ENCODE measurements at places on chromosomes 16 and 17.
A peak's percentile ranks its signal among the peaks of the same experiment; 100 is the strongest.

DNA sequence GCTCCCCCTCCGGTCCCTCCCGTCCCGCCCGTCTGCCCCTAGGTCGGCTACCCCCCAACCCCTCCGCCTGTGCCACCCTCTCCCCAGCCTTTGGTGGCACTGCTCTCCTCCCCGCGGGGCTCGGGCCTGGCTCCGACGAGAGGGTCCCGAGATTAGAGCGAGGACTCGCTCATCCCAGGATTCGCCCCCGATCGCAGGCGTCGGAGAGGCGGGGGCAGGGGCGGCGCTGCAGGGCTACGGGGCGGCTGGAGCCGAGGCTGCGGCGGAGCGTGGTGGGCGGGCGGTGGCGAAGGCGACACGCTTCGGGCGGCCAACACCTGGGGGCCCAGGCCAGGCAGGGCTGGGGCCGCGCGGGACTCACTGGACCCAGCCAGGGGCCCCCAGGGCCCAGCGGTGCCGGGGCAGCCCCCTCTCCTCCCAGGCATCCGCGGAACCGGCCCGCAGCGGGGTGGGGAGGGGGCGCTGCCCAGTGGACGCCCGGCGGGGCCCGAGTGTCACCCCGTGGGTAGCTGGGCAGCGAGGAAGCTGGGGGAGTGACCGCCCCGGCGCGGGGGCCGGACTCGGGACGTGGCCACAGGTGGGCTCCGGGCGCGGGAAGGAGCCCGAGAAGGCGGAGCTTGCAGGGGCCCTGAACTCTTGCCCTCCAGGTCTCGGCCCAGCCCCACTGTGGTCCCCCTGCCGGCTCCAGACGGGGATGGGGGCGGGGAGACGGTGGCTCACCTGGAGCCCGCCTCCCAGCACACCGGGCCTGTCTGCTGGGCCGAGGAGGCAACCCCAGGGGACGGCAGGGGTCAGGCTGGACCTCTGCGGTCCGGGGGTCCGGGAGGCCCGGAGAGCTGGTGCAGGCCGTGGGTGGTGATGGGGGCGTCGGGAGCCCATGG, 1.5 kb downstream of the MGAT5B start:
- DNase-seq, result no peak

- DNase-seq, result no peak
Measured at GRCh38 chr17:48989100-48989499, 8.1 kb upstream of the IGF2BP1 start.

- no peak for DNase-seq
Measured at GRCh38 chr17:1422885-1423284, 22.9 kb upstream of the YWHAE start.

DNA sequence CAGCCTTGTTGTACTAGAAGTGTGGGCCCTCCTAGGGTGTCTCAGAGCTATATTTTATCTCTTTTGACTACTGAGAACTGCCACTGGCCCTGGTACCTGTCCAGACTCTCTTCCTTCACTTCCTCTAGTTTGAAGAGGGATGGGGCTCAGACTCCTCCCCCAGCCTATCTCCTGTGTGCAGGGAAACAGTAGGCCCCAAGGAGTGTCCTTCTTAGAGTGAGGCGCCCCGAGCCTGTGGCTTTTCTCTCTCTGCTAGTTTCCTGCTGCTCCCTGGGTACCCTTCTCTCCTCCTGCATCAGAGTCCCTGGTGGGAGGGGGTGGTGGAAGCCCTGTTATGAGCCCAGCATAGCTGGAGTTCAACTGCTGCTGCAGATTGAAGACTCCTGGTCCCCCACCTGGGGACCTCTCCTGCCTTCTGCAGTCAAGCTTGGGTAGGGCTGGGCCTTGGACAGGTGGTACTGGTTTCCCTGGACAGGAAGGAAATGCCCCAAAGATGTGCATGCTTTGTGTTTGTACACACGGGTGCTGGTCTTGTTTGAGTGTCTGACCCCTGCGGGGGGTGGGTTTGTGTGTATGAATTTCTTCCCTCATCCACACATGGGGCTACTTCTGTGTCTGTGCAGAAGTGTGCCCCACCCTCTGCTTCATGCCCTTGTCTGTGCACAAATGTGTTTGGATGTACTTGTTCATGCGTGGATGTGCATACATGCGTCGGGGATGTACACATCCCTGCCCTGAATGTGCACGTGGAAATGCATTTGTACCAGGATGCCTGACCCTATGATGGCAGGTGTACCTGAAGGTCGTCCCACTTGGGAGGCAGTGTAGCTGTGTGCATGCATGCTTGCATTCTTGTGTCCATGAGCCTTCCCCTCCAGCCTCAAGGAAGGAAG, 6.9 kb downstream of the RARA start:
- no peak for DNase-seq

DNA sequence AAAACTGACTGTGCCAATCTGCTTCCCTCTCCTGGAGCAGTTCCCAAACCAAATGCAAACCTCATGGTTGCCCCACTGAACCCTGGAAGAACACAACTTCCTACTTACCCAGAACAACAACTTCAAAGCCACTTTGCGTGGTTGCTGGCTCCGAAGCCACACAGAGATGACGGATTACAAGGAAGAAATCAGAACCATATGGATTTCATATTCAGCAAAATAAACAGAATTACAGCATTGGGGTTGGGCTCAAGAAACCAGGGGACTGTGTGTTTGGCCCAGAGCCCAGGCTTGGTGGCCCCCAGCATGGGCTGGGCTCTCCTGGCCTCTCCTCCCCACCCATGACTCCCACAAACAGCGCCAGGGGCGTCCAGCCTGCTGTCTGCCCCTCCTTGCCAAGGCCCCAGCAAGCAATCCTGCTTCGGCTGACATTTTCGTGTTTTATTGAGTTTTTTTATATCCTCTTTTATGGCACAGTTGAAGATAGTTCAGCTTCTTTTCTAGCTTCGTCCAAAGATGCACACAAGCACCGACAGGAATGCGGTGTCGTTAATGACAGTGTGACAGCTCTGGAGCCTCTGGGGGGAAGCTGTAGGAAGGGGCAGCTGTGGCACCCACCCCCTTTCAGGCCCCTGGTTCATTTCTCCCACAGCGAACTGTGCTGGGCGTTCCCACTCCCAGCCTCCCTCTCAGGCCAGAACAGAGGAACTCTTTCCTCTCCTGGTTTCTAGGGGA, 137.1 kb downstream of the GAS7 start:
- DNase-seq, result no peak

DNA sequence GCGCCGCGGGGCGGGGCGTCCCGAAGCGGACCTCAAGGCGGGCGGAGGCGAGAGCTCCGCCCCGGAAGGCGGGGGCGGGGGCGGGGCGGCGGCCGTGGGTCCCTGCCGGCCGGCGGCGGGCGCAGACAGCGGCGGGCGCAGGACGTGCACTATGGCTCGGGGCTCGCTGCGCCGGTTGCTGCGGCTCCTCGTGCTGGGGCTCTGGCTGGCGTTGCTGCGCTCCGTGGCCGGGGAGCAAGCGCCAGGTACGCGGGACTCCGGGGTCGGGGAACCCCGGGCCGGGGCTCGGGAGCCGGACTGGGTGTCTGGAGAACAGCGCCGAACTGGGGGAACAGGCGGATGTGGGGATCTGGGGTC, at the start of gene TNFRSF12A:
TNFRSF12A (plus strand) TSS at position 122 of the 357 bp plus-strand sequence; CDS start at position 152, 30 bp downstream.
- peak; percentile 77 for DNase-seq

DNA sequence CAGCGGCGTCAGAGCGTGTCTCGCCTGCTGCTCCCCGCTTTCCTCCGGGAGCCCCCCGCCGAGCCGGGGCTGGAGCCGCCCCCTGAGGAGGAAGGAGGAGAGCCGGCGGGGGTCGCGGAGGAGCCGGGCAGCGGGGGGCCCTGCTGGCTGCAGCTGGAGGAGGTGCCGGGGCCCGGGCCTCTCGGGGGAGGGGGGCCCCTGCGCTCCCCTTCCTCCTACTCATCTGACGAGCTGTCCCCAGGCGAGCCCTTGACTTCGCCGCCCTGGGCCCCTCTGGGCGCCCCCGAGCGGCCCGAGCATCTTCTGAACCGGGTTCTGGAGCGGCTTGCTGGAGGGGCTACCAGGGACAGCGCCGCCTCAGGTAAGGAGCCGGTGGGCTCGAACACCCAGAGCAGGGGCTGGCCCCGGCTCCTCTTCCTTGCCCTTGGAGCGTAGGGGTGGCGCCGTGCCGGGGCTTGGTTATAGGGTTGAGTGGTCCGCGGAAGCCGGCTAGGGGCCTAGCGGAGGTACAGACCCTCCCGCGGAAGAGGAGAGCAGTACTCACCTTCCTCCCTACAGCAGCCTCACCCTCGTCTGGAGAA, 841 bp downstream of the RAPGEFL1 start:
- no peak for DNase-seq

- no peak for DNase-seq
Measured at GRCh38 chr16:30108059-30108850, 5.1 kb downstream of the GDPD3 start.

- DNase-seq, result peak; percentile 55
Measured at GRCh38 chr16:66315210-66315825, 51.2 kb upstream of the CDH5 start.

DNA sequence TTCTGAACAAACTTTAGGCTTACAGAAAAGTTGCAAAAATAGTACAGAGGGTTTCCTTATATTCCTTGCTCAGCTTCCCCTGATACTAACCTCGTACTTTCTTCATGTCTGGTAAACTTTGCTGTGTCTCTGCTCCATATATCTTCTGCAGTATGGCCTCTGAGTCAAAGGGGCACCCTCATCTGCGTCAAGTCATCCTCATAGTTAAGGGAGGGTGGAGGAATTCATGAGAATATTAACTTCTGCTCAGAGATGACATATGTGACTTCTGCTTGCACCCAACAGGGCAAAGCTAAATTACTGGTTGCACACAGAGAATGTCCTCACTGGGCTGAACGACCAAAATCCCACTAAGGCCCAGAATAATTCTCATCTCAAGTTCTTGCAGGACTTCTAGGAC, 4.3 kb upstream of the CCL7 start:
- DNase-seq, result no peak

DNA sequence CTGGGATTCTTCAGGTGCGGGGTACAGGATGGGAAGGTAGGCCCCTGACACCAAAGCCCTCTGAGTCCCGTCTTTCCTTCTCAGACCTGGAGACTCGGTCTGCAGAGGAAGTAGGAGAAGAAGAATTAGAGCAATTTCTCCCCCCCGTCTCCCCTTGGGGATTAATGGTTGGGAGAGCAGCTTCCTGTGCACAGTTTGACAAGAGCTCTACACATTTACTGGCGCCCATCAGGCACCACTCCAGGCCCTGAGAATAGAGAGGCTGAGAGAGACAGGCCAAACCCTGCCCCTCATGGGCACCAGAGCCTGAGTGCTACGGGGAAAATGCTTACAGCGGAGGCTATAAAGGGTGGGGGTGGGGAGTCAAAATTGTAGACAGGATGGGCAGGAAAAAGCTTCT, 3.5 kb upstream of the C16orf74 start:
- peak; percentile 36 for DNase-seq

- DNase-seq, result peak; percentile 29
Measured at GRCh38 chr17:73566905-73567782, 77.1 kb downstream of the SDK2 start.

GRCh38 chr17:58367461-58367860, 15.5 kb upstream of the SUPT4H1 start:
- DNase-seq, result no peak

DNA sequence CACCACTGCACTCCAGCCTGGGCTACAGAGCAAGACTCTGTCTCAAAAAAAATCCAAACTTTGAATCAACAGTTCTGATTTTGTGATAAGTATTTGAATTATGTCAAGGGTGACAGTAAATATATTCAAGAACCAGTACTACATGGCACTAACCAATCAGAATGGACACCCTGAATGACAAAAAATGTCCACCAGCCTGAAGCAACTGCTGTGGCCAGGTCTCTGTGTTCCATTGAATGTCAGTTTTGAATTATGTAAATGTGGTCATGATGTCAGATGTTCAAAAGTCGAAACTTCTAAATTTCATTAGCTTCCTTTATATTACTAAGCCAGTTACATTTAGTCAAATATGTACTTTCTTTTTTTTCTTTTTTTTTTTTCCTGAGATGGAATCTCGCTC, 15.4 kb upstream of the ATXN1L start:
- no peak for DNase-seq

GRCh38 chr17:79819085-79819484, 20.2 kb downstream of the CBX4 start:
- no peak for DNase-seq

DNA sequence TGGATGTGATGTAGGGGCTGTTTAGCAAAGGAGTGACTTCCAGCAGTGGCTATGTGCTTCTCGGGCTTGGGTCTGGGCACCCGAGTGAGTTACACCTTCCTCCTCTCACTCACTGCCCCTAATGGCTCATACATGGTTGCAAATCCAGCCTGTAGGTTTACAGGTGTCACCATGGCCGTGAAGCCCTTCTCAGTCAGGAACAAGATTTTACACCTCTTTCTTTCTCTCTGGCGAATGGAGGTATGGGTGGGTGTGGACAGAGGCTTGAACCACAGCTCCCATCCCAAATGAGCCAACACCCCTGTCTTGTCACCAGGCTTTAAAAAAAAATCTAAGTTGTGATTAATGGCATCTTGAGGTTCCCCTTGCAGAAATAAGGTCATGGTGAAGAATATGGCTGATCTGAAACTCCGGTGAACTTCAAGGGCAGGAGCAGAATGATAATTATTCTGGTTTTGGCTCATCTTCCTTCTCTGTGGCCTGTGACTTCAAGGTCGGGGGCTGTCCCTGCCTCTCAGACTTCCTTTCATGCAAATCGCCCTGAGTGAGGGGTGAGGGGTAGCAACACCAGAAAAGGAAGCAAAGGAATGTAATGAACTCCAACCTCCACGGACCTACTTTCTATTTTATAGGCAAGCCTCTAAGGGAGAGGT, 331.2 kb downstream of the MAF start:
- DNase-seq, result peak; percentile 40

- no peak for DNase-seq
Measured at GRCh38 chr16:590188-590814, 435 bp downstream of the RAB40C start.

DNA sequence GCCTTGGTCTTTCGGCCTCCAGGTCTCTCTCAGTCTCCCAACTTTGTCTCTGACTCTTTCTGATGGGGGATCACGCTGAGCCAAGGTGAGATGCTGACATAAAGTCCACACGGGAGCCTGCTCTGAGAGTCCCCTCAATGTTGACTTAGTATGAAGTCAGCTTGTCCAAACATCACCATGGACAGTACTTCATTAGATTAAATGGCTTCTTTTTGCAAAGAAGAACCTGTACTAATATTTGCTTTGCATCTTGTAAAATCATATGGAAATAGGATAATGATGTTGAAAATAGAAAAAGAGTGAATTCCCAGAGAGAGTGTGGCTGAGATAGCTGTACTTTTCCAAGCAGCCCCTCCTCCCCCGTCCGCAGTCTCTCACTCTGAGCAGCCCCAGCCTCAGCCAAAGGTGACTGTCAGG, 56.7 kb upstream of the SIAH1 start:
- no peak for DNase-seq

DNA sequence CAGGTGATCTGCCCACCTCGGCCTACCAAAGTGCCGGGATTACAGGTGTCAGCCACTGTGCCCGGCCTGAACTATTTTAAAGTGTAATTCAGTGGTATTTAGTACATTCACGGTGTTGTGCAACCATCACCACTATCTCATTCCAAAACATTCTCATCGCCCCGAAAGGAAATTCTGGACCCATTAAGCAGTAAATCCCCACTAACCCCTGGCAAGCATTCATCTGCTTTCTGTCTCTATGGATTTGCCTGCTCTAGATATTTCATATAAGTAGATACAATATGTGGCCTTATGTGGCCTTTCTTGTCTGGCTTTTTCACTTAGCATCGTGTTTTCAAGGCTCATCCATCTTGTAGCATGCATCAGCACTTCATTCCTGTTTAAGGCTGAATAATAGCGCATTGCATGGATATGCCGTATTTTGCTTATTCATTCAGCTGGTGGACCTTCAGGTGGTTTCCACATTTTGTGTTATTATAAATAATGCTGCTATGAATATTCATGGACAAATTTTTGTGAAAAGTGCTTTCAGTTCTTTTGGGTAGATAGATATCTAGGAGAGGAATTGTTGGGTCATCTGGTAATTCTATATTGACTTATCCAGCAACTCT, 8.4 kb upstream of the HERPUD1 start:
- no peak for DNase-seq

All from CD4-positive, alpha-beta T cell treated with Interleukin-1 beta for 1 hour (primary cell).